ENCODE measurements at places on chromosomes 12 and 14. TPM values are rescaled to one million over a fixed set of nuclear protein-coding genes. Genes with fewer than 3 reads are reported as not detected.

GRCh38 chr12:8564656-8565055 lies 24.0 kb upstream of the CLEC4E start:
- DNase-seq = no peak

GRCh38 chr12:119593578-119594398 lies at the start of gene TMEM233:
TSS of gene TMEM233 (plus strand) at chr12:119593774. CDS start at chr12:119593849, 75 bp downstream.
- DNase-seq = peak; percentile 81

DNA sequence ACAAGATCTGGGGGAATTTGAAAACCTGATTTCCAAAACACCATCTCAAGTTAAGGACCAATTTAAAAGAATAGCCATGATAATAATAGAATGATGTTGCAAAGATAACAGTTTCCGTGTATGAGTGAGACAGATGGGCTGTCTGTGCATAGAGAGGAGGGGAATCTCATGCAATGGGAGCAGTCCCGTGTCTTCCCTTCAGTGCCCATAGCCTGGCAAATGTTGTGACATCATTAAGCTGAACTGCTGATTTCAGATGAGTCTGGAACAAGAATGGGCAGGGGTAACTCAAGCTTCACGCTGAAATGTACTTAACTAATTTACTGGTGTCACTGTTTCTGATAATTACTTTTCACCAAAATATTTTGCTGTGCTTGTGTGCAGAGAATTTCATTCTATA lies 454.0 kb downstream of the FOXG1 start:
- no peak for DNase-seq

DNA sequence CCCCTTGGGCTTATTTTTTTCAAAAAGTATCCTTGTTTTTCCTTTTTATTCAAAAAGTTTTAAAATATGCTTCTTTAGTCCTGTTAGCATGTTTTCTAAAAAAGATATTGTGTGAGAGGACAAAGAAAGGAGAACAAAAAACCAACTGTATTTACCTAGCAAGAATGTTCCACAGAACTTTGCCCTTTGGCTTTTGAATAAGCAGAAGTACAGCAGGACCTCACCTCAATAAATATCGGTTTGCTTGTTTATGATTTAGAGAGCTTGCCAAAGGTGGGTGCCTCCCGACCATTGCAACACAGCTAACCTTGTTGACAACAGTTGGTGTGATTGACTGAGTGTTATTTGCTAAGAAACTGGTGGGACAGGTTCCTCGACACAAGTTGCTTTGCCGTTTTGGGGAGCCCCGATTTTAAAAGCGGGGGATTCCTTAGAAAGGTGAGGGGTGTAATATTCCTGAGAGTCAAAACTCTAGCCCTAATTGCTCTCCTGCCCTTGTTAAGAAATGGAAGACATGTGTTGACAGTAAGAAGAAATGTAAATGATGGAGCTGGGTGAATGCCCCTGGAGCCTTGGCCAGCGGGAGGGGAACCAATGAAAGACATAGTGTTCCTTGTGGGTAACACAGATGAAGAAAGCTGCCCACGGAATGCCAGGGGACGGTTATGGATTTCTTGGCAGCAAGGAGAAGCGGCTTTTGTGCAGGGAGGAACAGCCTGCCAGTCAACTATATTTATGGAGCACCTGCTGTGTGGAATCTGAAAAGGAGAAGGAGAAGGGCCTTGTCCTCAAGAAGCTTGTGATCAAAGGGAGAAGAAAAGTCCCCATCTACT lies 13.7 kb downstream of the MYBPC1 start:
- peak; percentile 50 for DNase-seq

- peak; percentile 92 for DNase-seq
These were observed 4.3 kb downstream of the IRF2BPL start for GRCh38 chr14:77024171-77024691.

GRCh38 chr14:100727873-100728240 lies 1.2 kb downstream of the DLK1 start:
- DNase-seq = no peak

GRCh38 chr14:99254328-99255009 lies 17.5 kb downstream of the BCL11B start:
- DNase-seq = no peak

DNA sequence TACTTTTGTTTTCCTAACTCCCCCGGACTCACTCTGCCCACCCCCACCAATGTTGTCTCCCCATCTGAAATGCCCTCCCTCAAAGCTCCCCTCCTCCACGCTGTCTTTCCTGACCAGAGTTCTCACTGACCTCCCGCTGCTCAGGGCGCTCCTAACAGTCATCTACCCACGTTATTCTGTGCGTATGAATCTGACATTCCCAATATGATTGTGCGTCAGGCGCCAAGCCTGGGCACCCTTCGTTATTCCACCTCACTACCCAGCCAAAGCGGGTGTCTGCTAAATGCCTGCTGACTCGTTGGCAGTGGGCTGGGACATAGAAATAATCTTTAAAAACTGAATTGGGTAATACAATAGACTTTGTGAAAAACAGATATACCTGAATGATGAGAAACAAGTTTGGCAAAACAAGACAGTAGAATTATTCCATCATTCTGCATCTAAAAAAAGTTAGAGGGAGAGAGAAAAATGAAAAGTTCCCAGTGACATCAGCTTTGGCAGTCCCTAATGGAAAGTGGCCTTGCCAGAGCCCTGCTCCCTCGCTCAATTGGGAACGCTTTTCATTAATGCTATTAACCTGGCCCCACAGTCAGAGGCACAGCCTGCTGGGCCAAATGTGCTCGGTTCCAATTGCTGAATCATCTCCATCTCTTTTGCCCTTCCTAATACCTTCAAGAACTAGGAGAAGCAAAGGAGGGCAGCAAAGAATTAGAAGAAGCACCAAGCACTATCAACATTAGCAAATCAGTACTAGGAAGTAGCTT lies 74.0 kb upstream of the PLXNC1 start:
- no peak for DNase-seq

DNA sequence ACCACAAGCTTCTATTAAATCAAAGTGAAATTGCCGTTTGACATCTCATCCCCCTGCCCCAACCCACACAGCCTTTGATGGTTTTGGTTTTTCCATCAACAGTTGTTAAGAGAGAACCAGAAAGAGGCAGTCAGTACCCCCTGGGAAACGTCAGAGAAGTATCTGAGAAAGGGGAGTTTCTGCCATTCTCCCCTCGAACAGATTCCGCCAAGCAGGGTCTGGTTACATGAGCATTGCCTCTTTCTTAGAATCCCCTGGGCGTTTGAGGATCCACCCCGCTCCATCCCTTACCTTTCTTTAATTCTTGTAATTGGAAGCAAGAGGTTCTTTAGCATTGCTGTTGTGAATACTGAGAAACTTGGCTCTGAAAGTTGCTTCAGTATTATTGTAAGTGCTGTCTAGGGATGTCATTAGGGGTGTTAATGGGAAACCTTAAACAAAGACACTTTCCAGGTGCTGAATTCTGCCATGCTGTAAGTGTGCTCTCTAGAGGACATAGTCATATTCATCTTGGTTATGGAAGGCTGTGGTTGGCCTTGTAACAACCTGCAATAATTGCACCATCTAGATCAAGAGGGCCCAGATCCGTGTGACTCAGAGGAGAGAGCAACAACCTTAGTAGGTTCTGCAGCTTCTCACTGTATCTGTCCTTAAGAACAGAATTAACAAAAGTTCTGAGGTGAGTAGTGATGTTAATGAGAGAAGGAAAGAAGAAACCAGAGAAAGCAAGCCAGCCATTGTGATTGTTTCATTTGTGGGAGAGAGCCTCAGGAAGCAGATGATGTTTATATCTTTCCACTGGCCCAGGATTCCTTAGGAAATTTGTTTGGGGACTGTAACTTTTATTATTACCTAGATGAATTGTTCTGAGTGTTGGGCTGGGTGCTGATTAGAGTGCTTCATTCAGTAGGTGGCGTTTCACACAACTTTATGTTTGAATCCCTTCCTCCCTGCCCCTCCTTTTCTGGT lies 9.0 kb downstream of the TMBIM6 start:
- no peak for DNase-seq

DNA sequence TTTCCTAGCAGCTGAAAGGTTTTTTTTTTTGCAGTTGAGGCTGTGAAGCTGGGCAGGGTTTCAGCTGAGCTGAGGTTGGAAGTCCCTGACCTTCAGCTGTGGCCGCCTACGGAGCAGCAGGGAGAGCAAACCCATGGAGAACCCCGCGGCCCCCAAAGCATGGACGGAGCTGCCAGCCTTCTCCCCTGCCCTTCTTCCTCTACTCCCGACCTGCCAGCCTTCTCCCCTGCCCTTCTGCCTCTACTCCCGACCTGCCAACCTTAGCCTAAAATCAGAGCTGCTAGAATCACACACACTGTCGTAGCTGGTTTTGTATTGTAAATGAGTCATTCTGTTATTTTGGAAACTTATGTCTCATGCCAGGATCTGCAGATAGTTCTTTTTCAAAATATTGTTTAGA lies 74.6 kb downstream of the PPP2R5C start:
- peak; percentile 55 for DNase-seq

DNA sequence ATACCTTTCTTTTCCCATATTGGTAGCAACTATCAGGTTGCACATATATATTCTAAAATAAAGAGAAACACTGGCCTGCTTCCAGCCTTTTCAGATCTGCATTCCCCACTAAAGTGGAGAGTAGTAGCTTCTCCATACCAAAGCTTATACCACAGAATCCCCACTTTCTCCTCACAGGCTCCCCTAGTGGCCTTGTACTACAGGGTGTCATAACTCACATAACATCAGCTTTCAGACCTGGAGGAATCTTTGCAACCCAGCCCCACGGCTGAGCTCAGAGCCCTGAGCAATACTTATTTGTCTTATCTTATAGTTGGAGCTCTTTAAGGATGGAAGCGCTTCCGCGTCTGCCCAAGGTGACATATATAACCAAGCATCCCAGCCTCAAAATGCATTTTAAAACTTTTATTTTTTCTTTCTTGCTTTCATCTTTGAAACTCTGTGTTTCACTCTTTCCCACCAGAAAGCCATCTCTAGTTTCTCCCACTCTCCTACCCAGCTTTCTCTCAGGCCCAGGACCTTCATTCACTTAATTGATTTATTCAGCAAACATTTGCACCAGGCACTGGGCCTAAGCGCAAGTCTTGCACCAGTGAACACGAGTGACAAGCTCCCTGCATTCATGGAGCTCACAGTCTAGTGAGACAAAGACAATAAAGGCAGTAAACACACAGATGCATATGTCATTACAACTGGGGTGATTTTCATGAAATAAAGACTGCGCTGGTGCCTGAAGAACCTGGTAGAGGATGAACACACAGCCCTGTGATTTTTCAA lies 254.7 kb downstream of the IPO8 start:
- peak; percentile 43 for DNase-seq

- no peak for DNase-seq
These were observed 381.4 kb downstream of the ETNK1 start for GRCh38 chr12:23006413-23006812.

GRCh38 chr12:85765453-85765869 lies 70.7 kb downstream of the RASSF9 start:
- DNase-seq = no peak

DNA sequence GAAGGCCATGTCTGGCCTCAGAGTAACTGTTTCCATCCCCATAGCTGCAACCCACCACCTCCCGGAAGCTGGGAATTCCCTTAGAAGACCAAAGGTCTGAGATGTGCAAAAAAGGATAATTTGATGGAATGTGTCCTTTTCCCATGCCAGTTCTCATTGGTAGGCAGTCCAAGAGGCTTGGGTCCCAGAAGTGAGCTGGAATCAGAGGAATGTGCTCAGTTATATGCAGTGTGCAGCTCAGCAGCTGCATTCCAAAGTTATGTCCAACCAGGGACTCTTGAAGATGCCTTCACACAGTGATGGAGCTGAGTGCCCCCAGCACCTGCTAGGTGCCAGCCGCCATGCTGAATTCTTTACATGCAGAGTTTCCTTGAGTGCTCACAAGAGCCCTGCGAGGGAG lies 583.9 kb upstream of the TBX3 start:
- DNase-seq = no peak

DNA sequence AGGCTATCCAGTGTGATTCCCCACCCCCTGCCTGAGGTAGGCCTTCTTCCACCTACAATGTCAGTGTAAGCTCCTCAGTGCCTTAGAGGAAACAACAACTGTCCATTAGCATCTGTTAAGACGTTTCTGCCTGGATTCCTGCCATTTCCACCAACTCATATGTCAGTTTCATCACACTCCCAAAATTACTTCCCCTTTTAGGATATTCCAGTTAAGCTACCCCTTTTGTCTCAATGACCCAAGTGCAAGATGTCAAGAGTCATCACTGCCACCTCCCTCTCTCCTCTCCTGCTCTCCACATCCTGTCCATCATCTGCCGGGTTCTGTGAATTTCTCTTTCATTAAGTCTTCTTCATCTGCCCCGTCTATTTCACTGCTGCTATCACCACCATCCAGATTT lies 189.4 kb downstream of the DPF3 start:
- DNase-seq = no peak

- DNase-seq = no peak
These were observed 14.0 kb upstream of the PEX5 start for GRCh38 chr12:7175493-7175892.

DNA sequence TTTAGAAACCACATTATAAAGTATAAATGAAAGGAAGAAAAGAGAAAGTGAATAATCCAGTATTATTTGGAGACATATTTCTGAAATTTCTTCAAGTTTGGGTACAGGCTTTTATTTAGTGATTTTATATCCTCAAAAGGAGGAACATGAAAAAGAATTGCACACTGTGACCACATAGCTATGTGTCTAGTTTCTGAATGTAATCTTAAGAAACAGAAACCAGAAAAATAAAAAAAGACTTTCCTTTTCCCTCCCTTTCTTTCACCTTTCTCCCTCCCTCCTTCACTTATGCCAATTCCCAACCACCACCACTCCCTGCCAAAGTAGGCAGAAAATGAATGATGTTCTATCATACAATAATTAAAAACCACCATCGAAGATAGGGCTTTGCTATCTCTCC lies 189.6 kb downstream of the PRKD1 start:
- no peak for DNase-seq

GRCh38 chr14:78450669-78451318 lies 280.6 kb downstream of the NRXN3 start:
- no peak for DNase-seq

DNA sequence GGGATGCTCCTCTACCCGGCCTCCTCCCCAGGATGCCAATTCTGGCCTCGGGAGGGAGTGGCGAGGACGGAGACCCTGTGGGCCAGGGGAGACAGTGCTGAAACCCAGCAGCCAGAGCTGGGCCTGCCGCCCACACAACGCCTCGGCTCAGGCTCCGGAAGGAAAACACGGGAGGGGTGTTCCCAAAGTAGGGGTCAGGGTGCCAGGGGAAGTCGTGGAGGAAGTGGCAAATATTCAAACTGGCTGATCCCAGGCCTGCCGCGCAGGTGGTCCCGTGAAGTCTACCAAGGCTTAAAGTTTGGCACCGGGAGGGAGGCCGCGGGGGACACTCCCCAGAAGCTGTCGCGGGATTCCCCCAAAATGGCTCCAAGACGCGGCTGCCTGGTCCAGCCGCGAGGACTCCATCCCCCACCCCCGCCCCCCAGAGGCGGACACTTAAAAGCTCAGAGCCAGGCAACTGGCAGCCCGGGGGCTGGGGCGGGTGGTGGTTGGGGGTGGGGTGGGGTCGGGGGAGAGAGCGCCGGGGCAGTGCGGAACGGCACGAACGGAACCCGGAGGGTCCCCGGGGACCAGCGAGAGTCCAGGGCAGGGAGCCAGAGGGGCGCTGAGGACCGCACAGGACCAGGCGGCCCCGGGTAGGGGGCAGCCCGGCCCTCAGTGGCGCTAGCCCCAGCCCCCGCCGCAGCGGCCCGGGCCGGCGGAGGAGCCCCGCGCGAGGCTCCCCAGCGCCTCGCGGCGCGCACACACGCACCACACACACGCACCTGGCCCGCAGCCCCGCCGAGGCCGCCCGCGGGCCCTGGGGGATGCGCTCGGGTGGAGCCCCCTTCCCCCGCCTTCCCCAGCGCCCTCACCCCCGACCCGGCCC lies 20.0 kb downstream of the BEGAIN start:
- no peak for DNase-seq

Gene ANKS1B
- 1.5 TPM for total RNA-seq

Gene LTBP2
- total RNA-seq = 18.6 TPM

Gene HCAR3
- not detected for total RNA-seq

Gene RFC5
- total RNA-seq = 8.2 TPM

Gene BRF1
- total RNA-seq = 80.5 TPM

Gene COL2A1
- total RNA-seq = 0.51 TPM

Gene RTL1
- total RNA-seq = not detected
